Lung (tissue), 17 donors: ENCODE measurements at places on chromosomes 12 and 14. TPM values are rescaled to one million over a fixed set of nuclear protein-coding genes. Genes with fewer than 3 reads are reported as not detected.
A peak's percentile ranks its signal among the peaks of the same experiment; 100 is the strongest.

GRCh38 chr12:114504311-114504710 is 98.4 kb upstream of the TBX5 start:
- no peaks in the 10 kb centered on the region for H3K4me1 ChIP-seq
- no peaks in the 10 kb centered on the region for H3K27me3 ChIP-seq
- H3K4me3 ChIP-seq = no peak overlapping the region
- no peak overlapping the region for H3K27ac ChIP-seq
- DNase-seq = no peak
- H3K36me3 ChIP-seq = no peaks in the 10 kb centered on the region

GRCh38 chr14:65373016-65373670 is 39.4 kb upstream of the FUT8 start:
- H3K36me3 ChIP-seq = no peaks in the 10 kb centered on the region
- H3K4me3 ChIP-seq = no peak overlapping the region
- H3K4me1 ChIP-seq = no peaks in the 10 kb centered on the region
- no peak for DNase-seq

SOCS2 gene
- 29.9 TPM for total RNA-seq

DNA sequence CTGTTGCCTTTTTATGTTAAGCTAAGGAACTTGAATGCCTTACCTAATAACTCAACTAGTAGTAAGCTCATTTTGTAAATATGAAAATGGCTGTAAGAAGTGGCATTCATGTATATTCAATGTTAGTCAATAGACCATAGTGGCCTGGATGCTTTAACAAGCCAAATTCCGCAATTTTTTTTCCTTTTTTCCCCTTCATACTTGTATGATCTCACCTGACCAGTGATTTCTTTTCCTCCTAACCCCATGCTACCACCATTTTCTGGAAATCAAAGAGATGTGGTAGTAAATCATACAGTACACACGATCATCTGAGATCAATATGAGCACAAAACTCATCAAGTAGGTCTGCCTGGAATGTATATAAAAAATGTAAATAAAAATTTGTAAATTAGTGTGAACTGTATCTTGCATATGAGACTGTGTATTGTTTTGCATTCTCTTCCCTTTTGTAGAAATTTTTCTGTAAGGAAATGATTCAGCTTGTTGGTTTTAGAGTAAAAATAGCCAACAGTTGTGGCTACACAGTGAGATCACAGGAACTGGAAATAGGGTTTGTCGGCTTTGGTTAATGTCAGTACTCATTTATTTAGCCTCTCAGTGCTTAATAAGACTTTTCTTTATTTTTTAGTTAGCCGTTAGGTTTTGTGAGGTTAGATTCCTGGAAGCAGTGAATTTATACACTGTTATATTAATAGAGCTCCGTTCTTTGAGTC is 62.5 kb downstream of the ETNK1 start:
- H3K27ac ChIP-seq = peak overlapping the region; percentile 53
- H3K4me1 ChIP-seq = no peaks in the 10 kb centered on the region
- no peak for DNase-seq
- H3K27me3 ChIP-seq = no peaks in the 10 kb centered on the region
- H3K36me3 ChIP-seq = no peaks in the 10 kb centered on the region
